ENCODE measurements at places on chromosomes 16 and 17.

DNA sequence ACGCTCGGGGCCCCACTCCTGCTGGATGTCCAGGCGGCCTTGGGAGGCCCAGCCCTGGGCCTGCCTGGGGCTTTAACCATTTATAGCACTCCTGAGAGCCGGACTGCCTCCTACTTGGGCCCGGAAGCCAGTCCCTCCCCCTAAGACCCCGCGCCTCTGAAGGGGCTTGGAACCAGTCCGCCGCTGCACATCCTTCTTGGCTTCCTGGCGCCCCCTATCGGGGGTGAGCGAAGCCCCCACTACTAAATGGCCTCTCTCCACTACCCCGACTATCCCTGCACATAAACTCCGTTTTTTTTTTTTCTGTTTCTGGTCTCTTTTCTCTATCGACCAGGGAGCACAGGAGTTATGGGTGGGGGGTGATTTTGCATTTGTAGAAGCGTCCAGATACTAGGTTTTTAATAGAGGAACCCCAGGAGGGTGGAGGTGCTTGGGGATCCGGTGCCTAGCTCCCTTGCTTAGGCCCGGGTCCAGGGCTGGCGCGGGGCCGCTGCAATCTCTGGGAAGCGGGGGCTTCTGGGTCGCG lies 633 bp upstream of the NOL3 start:
- DNase-seq: no peak

DNA sequence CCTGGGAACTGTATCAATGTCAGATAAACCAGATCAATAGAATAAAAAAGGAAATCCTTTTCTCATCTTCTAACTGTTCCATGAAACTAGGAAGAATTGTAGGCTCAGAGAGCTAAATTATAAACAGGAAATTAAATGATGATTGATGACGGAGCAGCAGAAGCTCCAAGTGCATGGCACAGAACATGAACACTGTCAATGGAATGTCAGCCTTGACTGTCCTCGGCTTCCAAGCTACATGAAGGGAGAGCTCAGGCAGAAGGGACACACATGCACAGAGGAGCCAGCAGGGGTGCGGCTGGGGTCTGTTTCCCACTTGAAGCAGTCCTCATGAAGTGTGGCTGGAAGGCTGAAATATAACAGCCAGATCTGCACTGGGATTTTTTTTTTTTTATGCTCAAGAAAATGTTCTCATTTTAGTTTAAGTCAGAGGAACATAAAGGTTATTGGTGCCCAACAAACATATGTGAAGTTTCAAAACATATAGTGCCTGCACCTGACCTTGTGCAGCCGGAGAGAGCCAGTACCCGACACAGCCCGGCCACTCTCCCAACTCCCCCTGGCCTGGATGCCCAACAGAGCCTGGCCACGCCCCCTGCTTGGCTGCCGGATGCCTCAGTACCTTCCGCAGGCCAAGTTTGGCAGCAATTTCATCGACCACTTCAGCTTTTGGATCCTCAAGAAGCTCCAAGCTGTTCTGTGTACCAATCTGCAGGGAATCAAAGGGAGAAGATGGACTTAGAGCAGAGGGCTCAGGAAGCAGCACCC lies 37.0 kb downstream of the NPLOC4 start:
- DNase-seq: no peak

DNA sequence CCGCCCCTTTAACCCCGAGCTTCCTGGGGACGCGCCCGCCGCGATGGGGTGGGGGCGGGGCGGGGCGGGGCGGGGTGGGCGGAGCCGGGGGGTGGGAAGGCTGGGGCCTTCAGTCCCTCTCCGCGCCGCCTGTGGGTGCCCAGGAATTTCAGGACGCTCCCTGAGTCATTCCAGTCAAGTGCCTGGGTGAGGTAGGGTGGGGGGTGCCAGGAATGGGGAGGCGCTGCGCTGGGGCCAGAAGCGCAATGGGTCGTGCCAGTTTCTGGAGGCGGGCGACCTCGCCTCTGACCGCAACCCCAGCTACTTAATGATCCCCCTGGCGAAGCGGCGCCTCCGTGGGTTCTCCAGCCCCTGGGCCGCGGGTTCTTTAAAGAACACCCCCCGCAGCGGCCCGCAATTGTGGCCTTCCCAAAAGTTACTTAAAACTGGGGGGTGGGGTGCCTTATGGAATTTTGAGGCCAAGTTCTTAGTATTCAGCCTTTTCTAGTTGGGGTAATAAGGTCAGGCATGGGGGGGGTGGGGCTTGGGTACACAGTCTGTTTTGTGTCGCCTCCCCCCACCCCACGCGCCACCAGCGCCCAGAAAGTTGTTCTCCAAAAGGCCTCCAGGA lies 826 bp upstream of the GSE1 start:
- no peak for DNase-seq

- no peak for DNase-seq
Measured at GRCh38 chr17:43958748-43959352, 5.1 kb upstream of the PYY start.

DNA sequence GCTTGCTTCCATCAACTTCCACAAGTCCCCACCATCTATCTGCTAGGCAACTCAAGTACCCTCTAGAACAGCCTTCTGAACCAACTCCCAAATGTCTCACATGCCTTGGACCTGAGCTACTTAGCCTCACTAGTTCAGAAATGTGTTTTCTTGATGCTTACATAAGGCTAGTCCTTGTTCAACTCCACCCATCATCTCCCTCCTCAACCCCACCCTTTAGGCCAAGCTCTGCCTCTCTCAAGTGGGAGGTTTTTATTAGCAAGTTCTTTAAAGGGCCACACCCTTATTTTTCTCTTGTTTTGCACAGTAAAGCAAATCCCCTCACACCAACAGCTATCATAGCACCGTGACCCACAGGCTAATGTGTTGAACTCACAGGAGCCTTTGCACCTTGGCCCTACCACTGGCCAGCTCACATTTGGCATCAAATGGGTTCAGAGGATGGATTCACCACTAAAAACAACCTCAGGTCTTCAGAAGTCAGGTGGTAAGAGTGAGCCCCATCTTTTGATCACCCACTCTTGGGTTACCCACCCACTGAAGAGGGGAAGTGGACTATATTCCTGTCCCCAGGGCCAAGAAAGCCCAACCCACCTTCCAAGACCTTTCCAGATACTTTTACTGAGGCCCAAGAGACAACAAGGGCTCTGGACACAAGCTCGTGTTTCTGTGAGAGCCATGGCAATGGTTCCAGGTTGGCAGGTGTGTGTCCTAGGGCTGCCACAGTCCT lies 12.2 kb downstream of the PIK3R5 start:
- no peak for DNase-seq

DNA sequence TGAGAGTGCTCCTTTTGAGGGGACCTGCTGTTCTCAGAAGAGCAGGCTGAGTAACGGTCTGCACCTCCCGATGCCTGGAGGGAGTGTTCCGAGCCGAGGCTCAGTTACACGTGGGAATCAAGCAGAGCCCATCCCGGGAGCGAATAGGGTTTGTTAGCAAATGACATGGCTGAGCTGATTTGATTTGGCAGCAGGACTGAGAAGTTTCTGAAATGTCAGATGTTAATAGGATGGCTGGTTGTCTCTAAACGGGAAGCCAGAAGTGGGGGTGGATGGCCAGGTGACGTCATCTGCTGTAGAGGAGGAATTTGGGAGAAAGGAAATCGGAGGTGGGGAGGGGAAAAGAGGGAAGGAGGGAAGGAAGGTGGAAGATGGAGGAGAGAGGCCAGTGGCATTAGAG lies 128.0 kb downstream of the RAP1GAP2 start:
- no peak for DNase-seq

DNA sequence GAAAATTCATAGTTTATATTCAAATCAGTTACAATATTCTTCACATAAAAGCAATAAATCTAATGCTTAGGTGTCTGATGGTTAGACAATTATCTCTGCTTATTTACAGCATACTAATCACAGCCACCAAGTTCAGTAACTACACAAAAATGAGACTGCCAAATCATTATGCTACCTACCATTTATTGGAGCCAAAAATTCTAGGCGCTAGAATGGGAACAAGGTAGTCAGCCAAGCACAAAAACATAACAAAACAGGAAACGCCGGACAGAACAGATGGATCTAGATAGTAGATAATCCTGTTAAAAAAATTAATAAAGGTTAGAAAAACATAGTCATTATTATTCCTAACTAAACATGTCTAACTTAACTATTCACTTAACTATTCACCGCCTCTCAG lies 3.6 kb downstream of the ARL6IP1 start:
- DNase-seq: no peak

GRCh38 chr17:41635121-41636097 lies 11.0 kb upstream of the KRT17 start:
- no peak for DNase-seq

DNA sequence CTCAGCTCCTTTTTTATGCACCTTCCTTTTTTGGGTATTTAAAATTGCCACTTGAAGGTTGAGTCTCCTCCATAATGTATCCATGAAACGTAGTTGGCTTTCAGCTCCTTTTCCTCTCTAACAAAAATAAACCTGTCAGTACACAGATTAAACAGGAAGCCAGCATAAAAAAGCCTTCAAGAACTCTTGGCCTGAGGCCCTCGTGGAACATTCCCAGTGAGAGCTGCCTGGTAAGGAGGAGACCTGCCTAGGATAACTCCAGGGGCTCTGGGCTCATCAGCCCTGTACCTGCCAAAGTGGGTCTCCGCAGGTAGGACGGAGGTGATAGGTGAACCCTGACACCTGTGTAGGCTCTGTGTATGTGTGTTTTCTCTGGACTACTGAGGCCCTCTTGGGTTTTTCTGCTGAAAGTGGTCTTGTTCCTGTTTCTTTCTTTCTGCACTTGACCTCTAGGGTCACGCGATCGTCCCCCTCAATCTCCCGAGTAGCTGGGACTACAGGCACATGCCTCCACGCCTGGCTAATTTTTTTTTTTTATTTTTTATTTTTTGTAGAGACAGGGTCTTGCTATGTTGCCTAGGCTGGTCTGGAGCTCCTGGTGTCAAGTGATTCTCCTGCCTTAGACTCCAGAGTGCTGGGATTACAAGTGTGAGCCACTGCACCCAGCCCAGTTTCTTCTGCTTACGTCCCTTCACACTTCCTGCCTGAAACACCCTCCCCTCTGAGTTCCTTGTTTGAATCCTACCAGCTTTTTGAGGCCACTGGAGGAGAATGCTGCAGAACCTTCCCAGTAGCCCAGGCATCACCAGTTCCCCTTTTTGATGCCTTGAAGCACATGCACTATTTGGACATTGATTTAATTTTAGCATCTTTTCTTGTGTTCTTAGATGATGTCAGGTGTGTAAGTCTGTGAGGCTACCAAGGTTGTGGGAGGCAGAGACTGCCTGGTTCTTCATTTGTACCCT lies 9.8 kb downstream of the PGS1 start:
- DNase-seq: no peak

- no peak for DNase-seq
Measured at GRCh38 chr17:49055181-49055927, 58.2 kb downstream of the IGF2BP1 start.

GRCh38 chr17:41724476-41725050 lies 9.9 kb downstream of the HAP1 start:
- no peak for DNase-seq

- DNase-seq: no peak
Measured at GRCh38 chr17:55540414-55541091, 29.3 kb upstream of the SMIM36 start.

GRCh38 chr16:19138601-19139000 lies 24.8 kb downstream of the ITPRIPL2 start:
- no peak for DNase-seq

DNA sequence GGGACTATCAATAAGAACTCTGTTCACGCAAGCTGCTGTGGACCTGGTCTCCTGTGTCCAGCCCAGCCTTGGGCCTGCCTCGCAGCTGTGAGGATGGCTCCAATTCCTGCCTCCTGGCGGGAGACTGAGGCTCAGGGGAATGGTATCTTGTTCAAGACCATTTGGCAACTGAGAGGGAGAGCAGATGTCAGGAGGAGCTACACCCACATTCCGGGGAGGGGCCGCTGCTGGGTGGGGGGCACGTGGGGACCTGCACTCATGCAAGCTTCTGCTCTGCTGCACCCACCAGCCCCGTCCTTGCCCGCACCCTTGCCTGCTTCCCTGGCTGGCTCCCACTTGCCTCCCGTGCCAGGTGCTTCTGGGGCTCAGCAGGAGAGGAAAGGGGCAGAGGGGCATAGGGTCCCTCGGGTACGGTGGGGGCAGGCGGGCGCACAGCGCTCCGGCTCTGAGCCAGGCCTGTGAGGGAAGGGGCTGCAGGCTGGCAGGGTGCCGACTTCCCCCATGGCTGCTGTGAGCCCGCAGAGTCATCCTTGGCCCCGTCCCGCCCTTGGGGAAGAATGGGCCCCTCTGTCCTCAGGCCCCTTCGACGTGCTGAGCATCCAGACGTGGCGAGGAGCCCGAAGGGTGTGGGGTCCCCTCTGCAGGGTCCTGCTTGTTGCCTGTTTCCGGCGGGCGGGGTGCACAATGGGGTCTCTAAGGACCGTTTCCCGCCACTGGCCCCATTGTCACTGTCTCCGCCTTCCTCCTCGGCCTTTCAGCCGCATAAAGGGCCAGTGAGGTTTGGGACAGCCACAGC lies 2.7 kb downstream of the METRN start:
- DNase-seq: no peak

- DNase-seq: peak; percentile 27
Measured at GRCh38 chr17:74190154-74190553, 13.3 kb upstream of the RPL38 start.

DNA sequence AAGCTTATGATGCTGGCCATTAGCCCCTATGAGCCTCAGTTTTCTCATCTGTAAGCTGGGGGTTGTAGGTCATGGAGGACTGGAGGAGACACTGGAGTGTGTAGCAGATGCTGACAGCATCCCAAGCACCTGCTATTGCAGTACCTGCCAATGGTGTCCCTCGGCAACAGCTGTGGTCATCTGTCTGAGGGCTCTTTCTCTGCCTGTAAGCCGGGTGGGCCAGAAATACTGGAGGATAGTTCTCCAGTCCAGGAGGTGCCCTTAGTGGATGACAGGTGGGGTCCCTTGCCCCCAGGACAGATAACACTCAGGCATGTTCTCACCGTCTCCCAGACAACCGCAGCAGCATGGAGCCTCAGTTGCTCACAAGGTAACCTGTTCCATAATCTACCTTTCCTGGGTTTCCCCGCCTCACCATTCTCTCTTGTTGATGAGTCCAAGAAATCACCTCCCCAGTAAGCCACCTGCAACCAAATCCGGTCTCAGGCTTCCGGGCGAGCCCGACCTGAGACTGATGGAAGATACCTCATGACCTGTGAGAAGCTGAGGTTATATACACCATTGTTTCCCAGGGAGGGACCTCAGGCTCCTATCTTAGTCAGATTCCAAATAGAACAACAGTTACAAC lies 23.8 kb downstream of the NLRP1 start:
- DNase-seq: no peak

GRCh38 chr17:10266296-10266876 lies 68.0 kb upstream of the GAS7 start:
- no peak for DNase-seq

DNA sequence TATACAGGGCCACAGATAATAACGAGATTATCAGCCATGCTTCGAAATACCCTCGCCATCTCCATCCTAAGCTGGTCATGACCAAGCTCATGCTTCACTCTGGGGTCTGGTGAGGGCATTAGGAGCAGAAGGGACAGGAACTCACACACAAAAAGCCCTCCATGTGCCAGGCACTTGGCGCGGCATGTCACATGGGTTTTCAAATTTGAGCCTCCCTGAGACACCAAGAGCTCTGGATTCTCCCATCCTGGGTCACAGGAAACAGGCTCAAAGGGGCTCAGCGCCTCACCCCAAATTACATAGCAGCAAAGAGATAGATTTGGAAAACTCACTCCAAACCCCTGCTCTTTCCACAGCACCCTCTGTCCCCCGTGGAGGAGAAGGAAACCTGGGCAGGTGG lies 239.5 kb downstream of the GSG1L start:
- no peak for DNase-seq

- DNase-seq: no peak
Measured at GRCh38 chr16:2364638-2365210, 24.2 kb upstream of the ABCA3 start.

- DNase-seq: no peak
Measured at GRCh38 chr17:57255776-57256681, at the start of gene MSI2. MSI2 (plus strand) TSS chr17:57256523; CDS start chr17:57256743, 220 bp downstream.

Measured in NCI-H2081 treated with DMSO at 0.1 percent for 48 hours (cell line).